Kidney (tissue), 22 donors: ENCODE measurements at places on chromosomes 6 and 20. TPM values are rescaled to one million over a fixed set of nuclear protein-coding genes. Genes with fewer than 3 reads are reported as not detected.

- DNase-seq: peak; percentile 38
- H3K27ac ChIP-seq: no peak overlapping the region
- H3K27me3 ChIP-seq: peaks cover 5% of the 10 kb centered on the region
- H3K36me3 ChIP-seq: no peaks in the 10 kb centered on the region
- peaks cover under 1% of the 10 kb centered on the region for H3K4me1 ChIP-seq
- no peak overlapping the region for H3K4me3 ChIP-seq
Observed at GRCh38 chr20:2804852-2805688, 4.6 kb upstream of the CPXM1 start.

MATN4 gene
- 0.19 TPM for total RNA-seq

- H3K36me3 ChIP-seq: no peaks in the 10 kb centered on the region
- DNase-seq: no peak
- H3K27me3 ChIP-seq: no peaks in the 10 kb centered on the region
Observed at GRCh38 chr6:69907981-69908498, 41.7 kb downstream of the COL19A1 start.

GRCh38 chr6:130754786-130755367, 72.3 kb upstream of the SMLR1 start:
- no peaks in the 10 kb centered on the region for H3K36me3 ChIP-seq
- no peak overlapping the region for H3K27ac ChIP-seq
- H3K4me3 ChIP-seq: no peak overlapping the region
- H3K4me1 ChIP-seq: no peaks in the 10 kb centered on the region

- no peak for DNase-seq
- H3K27me3 ChIP-seq: no peaks in the 10 kb centered on the region
- H3K4me3 ChIP-seq: no peak overlapping the region
- H3K27ac ChIP-seq: no peak overlapping the region
Observed at GRCh38 chr6:129351807-129352206, 358.2 kb downstream of the ARHGAP18 start.

DNA sequence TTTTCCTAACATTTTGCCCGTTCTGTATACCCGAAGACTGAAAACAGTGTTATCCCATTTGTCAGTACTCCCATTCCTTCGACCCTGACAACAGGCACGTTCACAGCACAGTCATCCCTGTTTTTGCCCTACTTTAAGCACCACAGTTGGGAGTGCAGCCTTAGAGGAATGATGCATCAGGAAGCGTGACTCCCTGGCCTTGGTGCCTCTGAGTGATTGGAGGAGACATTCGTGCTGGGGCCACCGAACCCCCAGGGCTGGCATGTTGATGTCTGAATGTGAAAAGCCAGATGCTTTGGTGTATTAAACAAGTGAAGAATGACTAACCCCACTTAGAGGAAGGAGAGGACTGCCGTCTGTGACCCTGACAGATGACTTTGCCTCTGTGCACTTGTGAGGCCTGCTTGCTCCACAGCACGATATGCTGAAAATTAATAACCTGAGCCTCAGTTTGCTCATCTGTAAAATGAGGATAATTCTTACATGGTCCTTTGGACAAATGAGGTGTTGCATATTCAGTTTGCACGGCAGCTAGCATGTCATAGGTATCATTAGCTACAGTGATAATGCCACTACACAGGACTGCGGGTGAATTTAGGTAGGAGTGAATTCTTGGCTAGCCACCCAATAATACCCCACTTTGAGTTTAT, 36.0 kb downstream of the STK35 start:
- no peak overlapping the region for H3K27ac ChIP-seq
- H3K4me1 ChIP-seq: peaks cover 2% of the 10 kb centered on the region

DNA sequence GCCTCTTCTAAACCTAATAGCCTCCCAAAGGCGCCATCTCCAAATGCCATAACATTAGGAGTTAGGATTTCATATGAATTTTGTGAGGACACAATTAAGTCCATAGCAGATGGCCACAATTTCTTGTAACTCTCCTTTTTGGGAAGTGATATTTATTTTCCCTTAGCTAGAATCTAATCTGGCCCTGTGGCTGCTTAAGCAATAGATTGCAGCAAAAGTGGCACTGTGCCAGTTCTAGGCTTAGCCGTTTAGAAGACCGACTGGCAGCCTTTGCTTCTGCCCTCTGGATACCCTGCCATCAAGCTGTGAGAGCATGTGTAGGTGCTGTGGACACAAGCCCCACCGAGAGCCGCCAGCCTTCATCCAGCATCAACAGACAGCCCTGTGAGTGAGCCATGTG, 15.9 kb upstream of the ADGB start:
- no peak overlapping the region for H3K4me3 ChIP-seq
- H3K27ac ChIP-seq: no peak overlapping the region
- H3K36me3 ChIP-seq: no peaks in the 10 kb centered on the region

PRR18 gene
- total RNA-seq: 0.19 TPM

GRCh38 chr20:47175493-47175892, 181.0 kb downstream of the ZMYND8 start:
- no peak overlapping the region for H3K4me3 ChIP-seq
- no peak overlapping the region for H3K27ac ChIP-seq
- peaks cover 6% of the 10 kb centered on the region for H3K36me3 ChIP-seq
- H3K4me1 ChIP-seq: no peaks in the 10 kb centered on the region

DNA sequence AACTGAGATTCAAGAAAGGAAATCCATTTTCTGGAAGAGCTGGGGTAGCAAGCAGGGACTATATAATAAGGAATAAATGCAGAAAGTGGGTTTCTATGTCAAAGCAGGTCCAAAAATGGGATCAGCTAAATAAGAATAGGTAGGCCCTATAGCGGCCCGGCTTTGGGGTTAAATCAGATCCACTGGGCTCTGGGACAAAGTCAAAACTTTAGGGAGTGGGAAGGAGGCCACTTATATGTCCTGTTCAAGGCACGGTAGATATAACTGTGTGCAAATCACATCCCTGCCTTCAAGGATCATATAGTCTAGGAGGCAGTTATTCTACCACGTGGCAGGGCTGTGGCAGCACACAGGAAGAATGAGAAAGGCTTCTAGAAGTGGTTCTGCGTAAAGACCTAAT, 191.4 kb upstream of the CDYL start:
- no peak overlapping the region for H3K4me3 ChIP-seq
- no peak overlapping the region for H3K27ac ChIP-seq
- H3K36me3 ChIP-seq: no peaks in the 10 kb centered on the region
- H3K27me3 ChIP-seq: no peaks in the 10 kb centered on the region
- DNase-seq: no peak

GRCh38 chr20:64220891-64221527, 34.5 kb upstream of the PCMTD2 start:
- DNase-seq: no peak
- no peaks in the 10 kb centered on the region for H3K4me1 ChIP-seq
- H3K27me3 ChIP-seq: no peaks in the 10 kb centered on the region
- no peak overlapping the region for H3K27ac ChIP-seq

- H3K4me3 ChIP-seq: no peak overlapping the region
- H3K4me1 ChIP-seq: no peaks in the 10 kb centered on the region
- DNase-seq: no peak
Observed at GRCh38 chr6:72412709-72413044, 209.2 kb upstream of the KCNQ5 start.

TSPO2 gene
- 0.44 TPM for total RNA-seq

DNA sequence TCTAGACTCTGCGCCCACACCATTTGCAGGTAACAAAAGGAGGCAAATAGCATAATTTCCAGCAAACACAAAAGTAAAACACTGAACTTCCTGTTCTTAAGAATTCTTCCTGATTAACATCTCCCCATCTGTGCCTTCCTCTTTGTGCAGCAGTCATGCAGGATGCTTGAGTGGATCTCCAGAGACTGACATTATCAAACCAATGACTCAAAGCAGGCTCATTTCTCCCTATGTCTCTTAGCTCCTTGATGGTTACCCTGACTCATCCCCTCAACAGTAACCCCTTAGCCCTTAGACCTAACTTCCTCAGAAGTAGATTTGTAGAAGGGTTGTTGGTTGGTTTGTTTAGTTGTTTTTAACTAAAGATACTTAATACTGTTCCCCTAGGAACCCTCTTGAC, 137.0 kb upstream of the RIN2 start:
- H3K4me3 ChIP-seq: no peak overlapping the region
- no peaks in the 10 kb centered on the region for H3K4me1 ChIP-seq
- no peaks in the 10 kb centered on the region for H3K27me3 ChIP-seq
- no peak for DNase-seq
- H3K27ac ChIP-seq: no peak overlapping the region

DHX35 gene
- total RNA-seq: 11.0 TPM

C20orf144 gene
- 0.16 TPM for total RNA-seq

GRCh38 chr6:118668761-118669385, 17.5 kb upstream of the CEP85L start:
- H3K27ac ChIP-seq: no peak overlapping the region
- H3K4me1 ChIP-seq: peaks cover 2% of the 10 kb centered on the region
- DNase-seq: peak; percentile 21
- H3K4me3 ChIP-seq: no peak overlapping the region

WFDC2 gene
- total RNA-seq: 2,874 TPM

NXT1 gene
- 17.6 TPM for total RNA-seq

WFDC5 gene
- 1.0 TPM for total RNA-seq

SAPCD1 gene
- total RNA-seq: 6.5 TPM

OR2B6 gene
- total RNA-seq: not detected
